Epithelial cell of esophagus (primary cell): ENCODE measurements at places on chromosomes 7 and 10.

DNA sequence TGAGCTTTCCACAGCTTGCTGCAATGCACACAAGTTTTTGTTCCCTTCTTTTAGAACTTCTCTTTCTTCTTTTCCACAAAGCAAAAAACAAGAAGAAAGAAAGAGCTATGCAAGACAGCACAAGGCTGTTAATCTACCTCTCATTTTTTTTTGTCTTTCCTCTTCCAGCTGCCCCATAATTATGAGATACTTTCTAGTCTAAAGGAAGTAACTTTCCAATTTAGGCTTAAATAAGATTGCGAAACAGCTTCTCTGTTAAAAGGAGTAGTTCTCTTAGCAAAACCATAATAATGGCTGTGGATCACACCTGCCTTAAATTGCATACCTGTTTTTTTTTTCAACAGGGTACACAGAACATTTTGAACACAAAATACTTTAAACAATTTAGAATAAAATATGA lies 56.0 kb downstream of the NDUFB2 start:
- DNase-seq: no peak

DNA sequence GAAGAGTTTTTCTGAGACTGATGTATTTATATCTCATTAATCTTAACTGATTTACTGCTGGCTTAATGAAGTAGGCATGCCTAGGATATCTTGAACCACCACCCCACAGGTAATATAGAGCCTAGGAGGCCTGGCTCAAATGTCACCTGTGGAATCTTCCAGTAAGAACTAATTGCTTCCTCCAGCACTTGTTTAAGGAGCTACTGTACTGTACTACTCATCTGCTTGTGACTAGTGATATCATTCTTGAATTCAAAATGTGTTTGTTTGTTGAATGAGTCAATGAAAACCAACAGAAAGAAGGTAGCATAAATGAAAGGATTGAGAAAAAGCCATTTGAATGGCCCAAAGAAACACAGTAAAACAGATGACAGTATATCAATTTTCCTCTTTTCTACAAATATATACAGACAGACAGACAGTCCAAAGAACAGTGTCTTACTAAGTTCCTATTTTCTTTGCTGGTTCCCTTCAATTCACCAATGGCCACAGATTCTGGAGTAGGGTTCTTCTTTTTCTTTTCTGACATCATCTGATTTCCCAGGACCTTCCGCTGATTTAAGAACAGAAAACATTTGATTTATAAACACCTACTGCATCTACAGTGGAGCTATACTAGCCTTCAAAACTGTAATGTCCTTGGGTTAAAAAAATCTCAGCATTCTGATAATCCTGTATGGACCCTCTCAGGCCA lies 43.7 kb upstream of the SLIT1 start:
- peak; percentile 65 for DNase-seq

- no peak for DNase-seq
Observed at GRCh38 chr7:64868499-64868898, 34.6 kb upstream of the ZNF273 start.

- no peak for DNase-seq
Observed at GRCh38 chr7:116772926-116773749, 89.2 kb upstream of the CAPZA2 start.

DNA sequence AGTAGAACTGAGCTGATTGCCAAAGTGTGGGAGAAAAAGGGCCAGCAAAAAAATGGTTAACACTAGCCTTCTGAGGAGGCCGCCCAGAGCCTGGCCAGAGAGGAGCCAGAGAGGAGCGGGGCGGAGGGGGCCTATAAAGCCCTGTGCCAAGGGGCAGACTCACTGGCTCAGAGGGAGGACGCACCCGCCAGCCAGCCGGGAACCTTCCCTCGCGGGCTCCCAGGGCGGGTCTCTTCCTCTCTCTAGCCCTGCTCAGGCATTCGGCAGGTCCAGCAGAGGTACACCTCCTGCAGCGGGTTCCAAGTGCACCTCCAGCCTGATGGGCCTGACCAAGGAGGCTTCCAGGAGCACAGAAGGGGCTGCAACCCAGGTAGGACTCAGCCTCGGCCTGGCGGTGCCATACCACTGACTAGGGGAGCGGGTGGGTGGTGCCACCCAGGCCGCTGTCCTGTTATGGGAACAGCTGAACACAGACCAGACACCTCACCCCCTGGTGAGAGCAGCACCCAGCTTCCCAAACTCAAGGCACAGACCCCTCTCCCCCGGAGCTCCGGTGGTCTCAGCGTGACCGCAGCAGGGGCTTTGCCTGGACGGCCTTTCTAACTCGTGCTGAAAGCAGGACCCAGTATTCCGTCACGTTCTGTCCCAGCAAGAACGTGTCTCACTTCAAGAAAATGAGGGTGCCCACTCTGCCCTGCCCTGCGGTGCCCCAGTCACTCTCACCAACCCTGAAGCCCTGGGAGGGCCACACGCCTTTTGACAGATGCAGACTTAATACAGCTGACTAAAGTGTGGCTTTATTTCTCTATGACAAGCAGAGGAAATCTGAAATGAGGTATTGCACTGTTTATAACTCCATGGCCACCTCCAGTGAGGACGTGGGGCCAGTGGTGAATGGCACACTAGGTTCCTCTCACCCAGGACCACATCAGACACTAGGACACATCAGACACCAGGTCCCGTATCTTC lies at the start of gene GPER1:
Gene GPER1 (plus strand): TSS at position 162 of the 969 bp plus-strand sequence. CDS start 3,616 bp downstream, outside the sequence.
- DNase-seq: peak; percentile 15

- DNase-seq: no peak
Observed at GRCh38 chr7:157820796-157821195, 484.0 kb downstream of the DNAJB6 start.

DNA sequence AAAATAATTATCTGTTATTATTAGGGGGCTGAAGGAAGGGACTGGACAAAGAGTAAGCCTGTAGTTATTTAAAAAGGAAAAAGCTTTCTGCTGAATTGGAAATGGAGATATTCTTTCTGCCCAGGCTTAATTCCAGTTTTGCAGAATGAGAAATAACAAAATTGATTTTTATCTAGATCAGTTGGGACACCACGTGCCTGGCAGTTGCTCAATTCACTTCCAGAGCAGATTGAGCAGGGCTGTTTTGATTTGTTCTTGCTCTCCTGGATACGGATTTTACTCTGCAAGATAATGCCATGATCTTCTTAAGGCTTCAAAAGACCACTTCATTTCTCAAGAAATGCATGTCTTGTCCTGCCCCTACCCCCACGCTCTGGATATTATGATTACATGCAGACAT lies 524.3 kb downstream of the TCERG1L start:
- DNase-seq: no peak

- DNase-seq: no peak
Observed at GRCh38 chr7:85290269-85290668, 103.4 kb upstream of the SEMA3D start.
